ENCODE measurements at places on chromosomes 4 and X. TPM values are rescaled to one million over a fixed set of nuclear protein-coding genes. Genes with fewer than 3 reads are reported as not detected.

The GPRASP2 gene
- 27.9 TPM for total RNA-seq

The DCLK2 gene
- total RNA-seq, result 4.5 TPM

The RASSF6 gene
- total RNA-seq, result 0.04 TPM

The LIMCH1 gene
- 104 TPM for total RNA-seq

The XK gene
- total RNA-seq, result 3.7 TPM

The CXCL11 gene
- not detected for total RNA-seq

The CEP44 gene
- 15.6 TPM for total RNA-seq

The OTC gene
- 0.04 TPM for total RNA-seq

The NCAPG gene
- total RNA-seq, result 13.6 TPM

The BMP3 gene
- 2.0 TPM for total RNA-seq

The ZDHHC9 gene
- total RNA-seq, result 19.9 TPM

The HTRA3 gene
- 46.8 TPM for total RNA-seq

The FGFR3 gene
- total RNA-seq, result 0.89 TPM

The NDP gene
- 1.3 TPM for total RNA-seq

The TAF7L gene
- 0.09 TPM for total RNA-seq

The CFP gene
- 3.2 TPM for total RNA-seq

The CCDC110 gene
- 1.4 TPM for total RNA-seq

The SERTM2 gene
- total RNA-seq, result 0.49 TPM

The NUP62CL gene
- total RNA-seq, result 0.84 TPM

The ZC4H2 gene
- 14.4 TPM for total RNA-seq

The DDX3X gene
- 136 TPM for total RNA-seq

The GPR143 gene
- 0.58 TPM for total RNA-seq

The IGSF1 gene
- 90.7 TPM for total RNA-seq

The MAGEA2 gene
- total RNA-seq, result not detected

The CT47B1 gene
- total RNA-seq, result not detected

The FAAH2 gene
- total RNA-seq, result 0.49 TPM

The MAGEC1 gene
- total RNA-seq, result not detected

The NPNT gene
- 112 TPM for total RNA-seq

The BCAP31 gene
- 51.8 TPM for total RNA-seq

The SLC25A43 gene
- 7.0 TPM for total RNA-seq

The SPIN4 gene
- 6.5 TPM for total RNA-seq

Measured in muscle of leg (tissue), 16 donors.